ENCODE measurements at places on chromosomes 1 and 21.
A peak's percentile ranks its signal among the peaks of the same experiment; 100 is the strongest.

- DNase-seq: peak; percentile 74
Observed at GRCh38 chr1:46131712-46132528, 509 bp downstream of the PIK3R3 start.

DNA sequence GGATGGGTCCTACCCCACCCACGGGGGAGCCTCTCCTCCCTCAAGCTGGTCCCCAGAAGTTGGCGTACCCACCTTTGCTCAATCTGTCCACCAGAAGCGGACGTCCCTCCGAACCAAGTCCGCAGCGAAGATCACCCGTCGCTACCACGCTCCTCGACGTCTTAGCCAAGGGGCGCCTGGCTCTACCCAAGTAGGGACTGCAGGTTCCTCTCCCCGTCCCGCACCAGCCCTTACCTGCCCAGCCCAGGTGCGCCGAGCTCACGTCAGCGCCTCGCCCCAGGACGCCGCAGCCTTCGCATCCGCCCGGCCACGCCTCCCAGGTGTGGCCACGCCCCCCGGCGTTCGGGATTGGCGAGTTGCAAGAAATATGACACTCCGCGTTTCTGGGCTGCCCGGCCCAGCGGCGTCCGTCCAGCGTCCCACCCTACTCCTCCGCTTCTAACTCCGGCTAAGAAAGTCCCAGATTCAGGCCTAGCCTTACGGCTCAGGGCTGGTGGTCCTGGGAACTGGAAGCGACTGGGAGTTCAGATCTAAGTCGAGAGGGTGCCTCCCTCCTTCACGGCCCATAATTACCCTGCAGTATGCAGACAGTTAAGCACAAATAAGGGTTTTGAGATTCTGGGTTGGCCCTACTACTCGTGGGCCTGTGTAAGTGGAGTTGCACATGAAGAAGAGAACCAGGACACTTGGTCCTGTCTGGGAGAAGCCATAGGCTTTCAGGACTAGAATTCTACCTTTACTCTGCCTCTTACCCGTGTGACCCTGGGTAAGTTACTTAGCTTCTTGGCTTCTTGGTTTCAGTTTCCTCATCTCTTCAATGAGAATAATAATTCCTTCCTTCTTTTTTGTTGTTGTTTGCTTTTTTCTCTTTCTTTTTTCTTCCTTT, at the start of gene IRF6:
TSS of gene IRF6 (minus strand) at position 268 of the 886 bp plus-strand sequence. CDS start 4,729 bp downstream, outside the sequence.
- DNase-seq: peak; percentile 88

DNA sequence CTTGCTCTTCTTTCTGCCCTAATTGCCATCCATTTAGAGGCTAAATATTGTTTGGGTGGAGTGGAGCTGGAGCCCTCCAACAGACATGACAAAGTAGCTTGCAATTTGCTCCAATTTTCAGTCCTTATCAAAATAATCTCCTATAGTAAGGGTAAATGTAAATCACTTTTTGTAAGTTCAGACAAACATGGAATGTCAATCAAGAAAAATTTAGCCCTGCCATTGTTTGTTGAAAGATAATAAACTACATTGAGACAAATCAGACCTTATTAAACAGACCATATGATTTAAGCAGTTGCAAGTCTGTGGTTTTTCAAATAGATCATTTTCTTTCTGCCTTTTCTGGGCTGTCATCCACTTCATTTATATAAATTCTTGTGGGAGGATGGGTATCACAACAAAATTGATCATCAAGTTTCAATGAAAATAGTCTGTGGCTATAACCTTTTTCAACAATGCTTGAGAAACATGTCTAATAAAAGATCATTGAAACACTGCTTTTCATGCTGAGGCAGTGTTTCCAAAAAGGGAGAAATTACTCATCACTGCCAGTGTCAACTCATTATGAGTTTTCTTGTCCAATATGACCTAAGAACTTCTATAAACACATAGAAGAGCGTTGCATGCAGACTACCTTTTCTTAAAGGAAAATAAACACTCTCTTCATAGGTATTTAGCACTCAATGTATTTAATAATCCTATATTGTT, 1152.0 kb upstream of the B3GALT2 start:
- no peak for DNase-seq

DNA sequence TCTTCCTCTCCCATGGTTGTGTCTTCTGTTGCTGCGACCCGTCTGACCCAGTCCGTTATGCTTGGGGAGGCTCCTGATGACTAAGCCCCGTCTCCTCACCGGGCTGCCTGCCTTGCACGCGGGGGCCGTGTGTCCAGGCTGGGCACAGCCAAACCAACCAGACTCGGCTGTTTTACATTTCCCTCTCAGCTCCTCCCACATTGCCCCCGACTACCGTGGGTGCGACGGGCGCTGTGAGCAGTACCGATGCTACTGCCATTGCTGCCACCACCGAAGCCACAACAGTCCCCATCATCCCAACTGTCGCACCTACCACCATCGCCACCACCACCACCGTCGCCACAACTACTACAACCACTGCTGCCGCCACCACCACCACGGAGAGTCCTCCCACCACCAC, 46.0 kb upstream of the CNTN2 start:
- no peak for DNase-seq

Measured in NCI-H2029 (cell line).